ENCODE measurements at places on chromosomes 1 and 21.

- no peak for DNase-seq
These were observed 4.6 kb upstream of the ZNF678 start for GRCh38 chr1:227558732-227559262.

GRCh38 chr1:110348771-110349170 lies 9.6 kb downstream of the RBM15 start:
- no peak for DNase-seq

DNA sequence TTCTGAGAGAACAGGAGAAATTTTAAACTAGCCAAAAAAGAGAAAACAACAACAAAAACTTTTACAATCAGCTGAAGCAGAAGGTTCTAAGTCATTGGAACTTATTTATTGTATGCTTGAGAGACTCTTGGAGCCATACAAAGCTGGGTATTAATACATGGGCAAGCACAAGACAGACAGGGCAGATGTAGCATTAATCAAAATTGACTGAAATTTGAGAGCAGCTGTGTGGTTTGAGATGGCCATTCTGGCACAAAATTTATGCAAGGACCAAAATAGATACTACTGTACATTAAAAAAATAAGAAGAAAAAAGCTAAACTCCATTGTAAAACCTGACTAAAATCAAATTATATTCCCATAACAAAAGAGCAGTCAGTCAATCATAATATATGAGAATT lies 892.5 kb downstream of the PLA2G4A start:
- peak; percentile 58 for DNase-seq

GRCh38 chr1:201145816-201146215 lies 8.5 kb downstream of the TMEM9 start:
- DNase-seq, result no peak

DNA sequence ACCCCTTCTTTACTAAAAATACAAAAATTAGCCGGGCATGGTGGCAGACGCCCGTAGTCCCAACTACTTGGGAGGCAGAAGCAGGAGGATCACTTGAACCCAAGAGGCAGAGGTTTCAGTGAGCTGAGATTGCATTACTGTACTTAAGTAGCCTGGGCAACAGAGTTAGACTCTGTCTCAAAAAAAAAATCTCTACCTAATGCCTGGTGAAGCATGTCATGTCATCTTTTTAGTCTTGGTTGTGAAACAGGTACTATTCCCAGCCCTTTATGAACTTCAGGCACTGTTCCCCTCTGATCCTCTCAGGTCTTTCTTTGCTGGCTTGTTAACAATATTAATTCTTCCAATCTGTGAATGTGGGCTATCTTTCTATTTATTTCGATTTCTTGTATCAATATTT lies 22.1 kb downstream of the PRRC2C start:
- DNase-seq, result no peak

Data from NCI-H69 (cell line).